Pulmonary artery endothelial cell (primary cell): ENCODE measurements at places on chromosomes 2 and 18. TPM values are rescaled to one million over a fixed set of nuclear protein-coding genes. Genes with fewer than 3 reads are reported as not detected.

TUBA3E gene
- total RNA-seq = not detected in 2 replicates

DTYMK gene
- 48.2 and 64.2 TPM in 2 replicates for total RNA-seq

TSPYL6 gene
- not detected in 2 replicates for total RNA-seq

GAL3ST2 gene
- not detected in 2 replicates for total RNA-seq

ME2 gene
- total RNA-seq = 62.6 and 68.5 TPM in 2 replicates

DES gene
- not detected in 2 replicates for total RNA-seq

ESPNL gene
- under 0.01 TPM in 1 of 2 replicates, not detected in the other for total RNA-seq
